ENCODE measurements at places on chromosomes 5 and 9.

- DNase-seq, result no peak
Observed at GRCh38 chr5:150618588-150619281, 21.7 kb upstream of the SYNPO start.

GRCh38 chr9:131748411-131748955 is 8.6 kb upstream of the RAPGEF1 start:
- no peak for DNase-seq

- no peak for DNase-seq
Observed at GRCh38 chr5:180575571-180575970, 15.7 kb downstream of the SCGB3A1 start.

GRCh38 chr5:77832166-77832770 is 56.1 kb upstream of the TBCA start:
- DNase-seq, result no peak

DNA sequence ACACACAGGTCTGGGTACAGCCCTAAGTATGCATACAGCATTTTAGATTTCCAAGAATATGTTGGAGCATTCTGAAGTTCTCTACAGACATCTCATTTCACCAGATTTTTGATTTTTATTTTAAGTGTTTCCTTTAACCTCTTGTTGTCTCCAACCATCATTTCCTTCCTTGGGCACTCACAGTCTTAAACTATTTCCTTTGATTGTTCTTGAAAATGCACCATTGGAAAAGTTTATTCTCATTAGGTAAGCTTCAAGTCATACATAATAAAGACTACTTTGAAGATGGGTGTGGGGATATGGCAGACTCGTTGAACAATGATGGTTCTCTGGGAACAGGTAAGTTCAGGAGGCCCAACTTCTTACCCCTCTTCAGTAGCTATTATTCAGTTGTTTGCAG is 1174.6 kb downstream of the CDH12 start:
- no peak for DNase-seq

Measured in stimulated activated CD8-positive, alpha-beta memory T cell treated with anti-CD3 and anti-CD28 coated beads, Interleukin-2, amount 100 ng/mL, for 48 hours (primary cell).